ENCODE measurements at places on chromosomes 7 and 10.

- no peak for DNase-seq
Measured at GRCh38 chr10:79024720-79025198, 44.0 kb upstream of the ZMIZ1 start.

- no peak for DNase-seq
Measured at GRCh38 chr7:8149222-8149621, 112.7 kb downstream of the ICA1 start.

DNA sequence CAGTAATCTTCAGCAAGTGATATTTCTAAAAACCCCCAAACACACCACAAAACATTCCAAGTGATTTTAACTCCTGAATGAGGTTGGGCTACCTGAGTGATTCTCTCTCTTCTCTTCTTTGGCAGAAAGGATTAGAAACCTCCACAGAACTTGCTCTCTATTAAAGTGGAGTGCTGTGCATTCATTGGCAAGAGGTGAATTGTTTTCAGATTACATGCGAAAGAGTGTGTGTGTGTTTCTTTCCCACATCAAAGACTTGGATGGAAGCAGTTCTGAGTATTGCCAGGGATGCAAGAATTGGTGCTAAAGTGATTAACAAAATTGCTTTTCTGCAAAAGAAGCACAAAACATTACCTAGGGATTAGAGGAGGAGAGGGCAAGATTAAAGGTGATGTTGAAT is 13.1 kb upstream of the FBXW4 start:
- DNase-seq: no peak

- DNase-seq: no peak
Measured at GRCh38 chr7:435630-436366, 83.8 kb downstream of the PDGFA start.

GRCh38 chr10:11325817-11326216 is 285.6 kb downstream of the USP6NL start:
- no peak for DNase-seq

- DNase-seq: no peak
Measured at GRCh38 chr7:68535266-68535665, 1063.0 kb upstream of the AUTS2 start.

DNA sequence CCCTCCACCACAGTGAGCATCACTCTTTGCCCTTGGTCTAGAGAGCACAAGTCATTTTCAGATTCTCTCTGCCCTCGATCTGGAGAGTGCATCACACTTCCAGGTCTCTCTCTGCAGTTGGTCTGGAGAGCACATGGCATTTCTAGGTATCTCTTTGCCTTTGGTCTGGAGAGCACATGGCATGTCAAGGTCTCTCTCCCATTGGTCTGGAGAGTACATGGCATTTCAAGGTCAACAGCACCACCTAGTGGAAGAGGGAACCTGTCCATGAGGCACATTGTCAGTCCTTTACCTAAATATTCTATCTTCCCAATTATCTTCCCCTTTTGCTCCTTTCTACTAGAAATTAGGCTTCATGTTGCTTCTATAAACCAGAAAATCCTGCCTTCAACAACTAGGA is 1139.4 kb downstream of the XPNPEP1 start:
- no peak for DNase-seq

- DNase-seq: no peak
Measured at GRCh38 chr10:74047304-74047703, 49.4 kb downstream of the VCL start.

DNA sequence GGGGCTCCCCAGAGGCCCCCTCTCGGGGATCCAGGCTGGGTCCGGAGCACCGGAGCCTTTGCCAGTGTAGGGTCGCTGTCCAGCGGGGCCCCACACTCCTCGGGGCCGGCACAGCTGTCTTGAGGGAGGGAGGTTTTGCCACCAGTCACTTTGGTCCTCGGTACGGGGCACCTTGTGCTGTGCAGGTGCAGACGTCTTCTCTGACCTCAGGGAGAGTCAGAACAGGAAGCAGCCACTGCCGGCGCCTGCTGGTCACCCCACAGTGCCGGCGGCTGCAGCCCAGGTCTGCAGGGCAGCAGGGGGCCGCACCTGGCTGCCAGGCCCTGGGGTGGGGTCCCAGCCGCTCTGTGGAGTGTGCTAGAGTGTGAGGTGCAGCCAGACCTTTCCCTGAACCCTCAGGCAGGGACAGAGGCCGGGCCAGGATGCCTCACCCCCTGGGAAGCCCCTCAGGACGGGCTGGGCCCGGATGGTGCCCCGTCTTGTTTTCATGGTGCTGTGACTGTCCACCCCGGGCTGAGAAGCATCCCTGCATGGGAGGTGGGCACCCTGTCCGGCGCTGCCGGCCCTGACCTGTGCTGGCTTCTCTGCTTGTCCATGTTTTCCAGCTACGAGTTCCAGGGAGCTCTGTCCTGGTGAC is 8.2 kb downstream of the MAFK start:
- DNase-seq: no peak

DNA sequence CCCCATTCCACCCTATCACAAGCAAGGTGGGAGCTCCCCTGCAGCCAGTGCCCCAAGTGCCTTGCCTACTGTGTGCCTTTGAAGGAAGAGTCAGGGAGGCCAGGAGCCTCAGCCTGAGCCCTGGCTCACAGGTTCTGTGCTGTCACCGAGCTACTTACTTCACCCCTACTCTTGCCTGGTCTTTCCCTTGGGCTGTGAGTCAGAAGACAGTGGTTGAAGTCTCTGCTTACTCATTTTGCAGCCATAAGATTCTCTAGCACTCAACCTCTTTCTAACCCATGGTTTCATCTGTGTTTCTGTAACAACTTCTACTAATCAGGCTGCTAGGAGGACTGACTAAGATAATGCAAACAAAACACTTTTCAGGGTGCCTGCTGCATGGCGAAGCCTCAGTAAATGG is 114.5 kb downstream of the PLCE1 start:
- DNase-seq: no peak

- DNase-seq: no peak
Measured at GRCh38 chr10:84432891-84433290, 104.5 kb downstream of the CCSER2 start.

GRCh38 chr7:22110227-22110839 is 164.6 kb upstream of the CDCA7L start:
- peak; percentile 70 for DNase-seq

GRCh38 chr10:62422068-62422590 is 48.0 kb downstream of the ZNF365 start:
- DNase-seq: no peak

DNA sequence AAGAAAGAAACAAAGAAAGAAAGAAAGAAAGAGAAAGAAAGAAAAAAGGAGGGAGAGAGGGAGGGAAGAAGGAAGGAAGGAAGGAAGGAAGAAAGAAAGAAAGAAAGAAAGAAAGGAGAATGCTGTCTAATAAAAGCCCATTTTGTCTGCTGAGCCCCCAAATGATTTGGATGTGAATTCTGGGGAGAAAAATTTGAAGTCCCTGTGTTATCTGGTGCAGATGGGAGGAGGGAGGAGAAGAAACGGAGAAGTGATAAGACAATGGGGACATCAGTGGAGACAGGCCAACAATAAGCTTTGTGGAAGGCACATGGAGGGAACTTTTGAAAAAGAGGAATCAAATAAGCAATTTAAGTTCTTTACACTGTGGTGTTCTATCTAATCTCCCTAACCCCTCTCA is 24.6 kb upstream of the TMEM273 start:
- DNase-seq: no peak

DNA sequence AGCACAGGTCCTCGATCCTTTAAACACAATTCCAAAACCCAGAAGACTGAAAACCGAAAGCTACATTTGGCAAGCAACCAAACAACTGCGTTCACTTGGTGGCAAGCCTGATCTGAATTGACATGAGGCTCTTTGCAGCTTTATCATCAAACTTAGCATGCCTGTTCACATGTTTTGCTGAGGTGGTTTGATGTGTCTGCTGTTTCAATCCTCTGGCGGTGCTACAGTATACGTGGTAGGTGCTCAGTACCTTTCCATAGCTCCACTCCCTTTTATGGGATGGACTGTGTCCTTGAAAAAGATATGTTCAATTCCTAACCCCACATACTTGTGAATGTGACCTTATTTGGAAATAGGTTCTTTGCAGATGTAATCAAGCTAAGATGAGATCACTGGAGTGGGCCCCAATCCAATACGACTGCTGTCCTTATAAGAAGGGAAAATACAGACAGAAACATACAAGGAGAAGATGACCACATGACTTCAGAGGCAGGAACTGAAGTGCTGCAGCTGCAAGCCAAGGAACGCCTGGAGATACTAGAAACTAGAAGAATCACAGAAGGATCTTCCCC is 33.4 kb downstream of the CCDC6 start:
- DNase-seq: peak; percentile 41

DNA sequence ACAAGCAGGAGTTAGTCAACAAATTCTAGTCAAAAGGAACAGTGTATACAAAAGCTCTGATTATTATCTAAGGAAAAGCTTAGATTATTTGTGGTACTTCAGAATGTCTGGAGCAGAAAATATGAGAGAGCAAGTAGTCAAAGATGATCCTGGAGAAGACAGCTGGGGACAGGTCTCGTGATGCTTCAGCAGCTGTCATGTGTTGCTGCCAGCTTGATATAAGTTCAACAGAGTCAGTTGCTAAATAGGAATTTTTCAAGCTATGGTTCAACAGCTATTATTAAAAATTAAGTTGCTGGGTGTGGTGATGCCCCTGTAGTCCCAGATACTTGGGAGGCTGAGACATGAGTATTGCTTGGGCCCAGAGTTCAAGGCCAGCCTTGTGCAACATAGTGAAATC is 240.0 kb upstream of the RHOBTB1 start:
- DNase-seq: no peak

GRCh38 chr10:76436401-76436811 is 1005.0 kb downstream of the LRMDA start:
- DNase-seq: no peak

DNA sequence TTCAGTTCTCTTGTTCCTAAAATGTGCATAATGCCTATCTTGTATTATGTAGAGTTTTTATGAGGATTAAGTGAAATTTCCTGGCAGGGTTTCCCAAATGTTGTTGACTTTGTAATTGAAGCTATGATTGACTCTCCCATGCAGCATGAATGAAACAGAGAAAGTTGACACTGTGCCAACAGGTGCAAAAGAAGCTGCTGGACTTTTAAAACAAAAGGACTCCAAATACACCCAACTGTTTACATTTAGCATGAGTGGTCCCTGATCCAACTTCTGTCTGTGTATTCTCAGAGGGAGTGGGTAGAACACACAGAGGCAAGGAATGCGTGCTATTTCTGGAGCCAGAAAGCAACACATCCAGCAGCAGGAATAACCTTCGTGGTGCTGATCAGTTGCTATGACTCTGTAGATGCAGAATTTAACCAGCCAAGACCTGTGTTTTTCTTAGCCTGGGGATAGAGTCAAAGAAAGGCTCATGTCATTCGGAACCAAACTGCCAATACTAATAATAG is 14.4 kb upstream of the RBM20 start:
- no peak for DNase-seq

DNA sequence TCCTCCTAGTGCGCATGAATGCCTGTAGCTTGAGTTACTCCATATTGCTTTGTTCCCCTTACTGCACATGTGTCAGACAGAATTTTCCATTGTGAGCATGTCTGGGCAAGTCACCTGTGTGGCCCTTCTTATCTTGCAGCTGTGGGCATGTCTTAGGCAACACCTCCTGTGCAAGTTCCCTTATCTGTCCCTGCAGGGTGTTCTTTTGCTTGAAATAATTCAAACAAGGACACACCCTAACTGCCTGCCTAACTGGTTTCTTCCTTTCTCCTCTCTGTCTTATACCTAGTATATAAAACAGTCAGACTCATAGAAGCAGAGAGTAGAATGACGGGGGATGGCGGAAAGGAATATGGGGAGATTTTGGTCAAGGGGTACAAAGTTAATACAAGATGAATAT is 421.1 kb upstream of the SORCS1 start:
- DNase-seq: no peak

DNA sequence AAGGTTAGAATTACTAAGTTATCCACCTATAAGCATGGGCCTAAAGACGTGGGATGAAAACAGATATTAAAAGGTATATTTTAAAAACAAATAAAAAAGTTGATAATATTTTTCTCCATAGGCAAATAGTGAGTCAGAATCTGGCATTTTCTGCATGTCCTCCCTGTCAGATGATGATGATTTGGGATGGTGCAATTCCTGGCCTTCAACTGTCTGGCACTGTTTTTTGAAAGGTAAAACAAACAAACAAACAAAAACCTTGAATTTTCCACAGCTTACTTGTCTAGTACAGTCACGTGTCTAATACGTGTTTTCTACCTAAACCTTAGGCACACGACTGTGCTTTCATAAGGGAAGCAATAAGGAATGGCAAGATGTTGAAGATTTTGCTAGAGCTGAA is 17.4 kb downstream of the HBP1 start:
- DNase-seq: no peak

DNA sequence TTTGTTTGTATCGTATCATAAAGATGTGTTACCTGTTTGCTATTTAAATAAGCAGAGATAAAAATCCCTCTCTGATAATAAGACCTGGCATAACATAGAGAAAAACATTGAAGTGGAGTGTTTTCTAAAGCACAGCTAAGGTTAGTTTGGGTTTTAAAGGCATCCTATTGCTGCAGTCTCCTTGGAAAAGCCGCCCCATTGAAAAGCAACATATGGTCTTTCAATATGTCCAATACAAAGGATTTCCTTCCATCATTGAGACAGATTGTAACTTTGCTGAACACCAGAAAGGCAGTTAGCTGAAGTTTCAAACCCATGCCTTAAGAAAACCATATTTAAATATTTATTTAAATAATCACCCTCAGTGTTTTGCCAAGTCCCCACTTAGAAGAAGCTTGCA is 898.5 kb upstream of the KCND2 start:
- no peak for DNase-seq

DNA sequence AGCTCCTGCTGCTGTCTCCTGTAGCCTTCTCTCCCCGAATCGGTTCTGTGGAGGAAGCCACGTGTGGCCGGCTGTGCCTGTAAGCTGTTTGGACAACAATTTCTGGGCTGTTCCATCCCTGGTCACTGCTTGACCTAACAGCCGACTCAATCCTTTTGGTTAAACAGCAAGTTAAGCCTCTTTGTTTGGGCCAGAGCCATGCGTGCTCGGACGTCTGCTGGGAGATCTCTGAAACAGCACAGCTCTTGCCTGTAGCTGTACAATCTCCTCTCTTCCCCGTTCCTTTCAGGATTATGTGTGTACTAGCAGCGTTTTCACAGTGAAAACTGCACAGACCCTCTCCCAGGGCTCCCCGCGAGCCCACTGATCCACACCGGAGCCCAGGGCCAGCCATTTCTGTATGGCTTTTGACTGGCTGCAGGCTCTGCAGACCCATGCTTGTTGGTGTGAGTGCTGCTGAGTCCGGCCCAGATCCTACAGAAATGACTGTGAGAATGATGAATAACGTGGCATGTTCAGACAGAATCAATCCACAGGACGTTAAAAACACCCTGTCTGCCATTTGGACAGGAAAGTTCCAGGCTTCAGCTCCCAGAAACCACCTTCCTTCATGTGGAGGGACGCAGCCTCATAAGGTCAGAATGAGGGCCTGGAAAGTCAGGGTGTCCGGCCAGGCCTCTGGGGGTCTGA is 428.6 kb upstream of the ADARB2 start:
- DNase-seq: no peak

DNA sequence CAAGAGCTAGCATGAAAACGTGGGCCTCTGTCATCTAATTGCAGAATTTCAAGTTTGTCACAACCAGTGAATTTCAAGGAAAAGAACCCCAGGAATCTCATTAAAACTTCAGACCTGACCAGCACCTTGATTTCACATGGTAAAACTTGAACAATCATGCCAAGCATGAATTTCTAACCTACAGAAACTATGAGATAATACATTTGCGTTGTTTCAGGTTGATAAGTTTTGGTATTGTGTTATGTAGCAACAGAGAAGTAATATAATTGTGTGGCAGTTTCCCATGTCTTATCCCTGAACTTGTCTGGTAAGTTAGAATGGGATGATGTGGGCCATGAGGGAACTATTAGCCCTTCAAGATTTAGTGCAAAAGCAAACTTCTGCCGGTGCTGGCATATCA is 530.1 kb downstream of the ANKRD7 start:
- no peak for DNase-seq

GRCh38 chr7:131357282-131357880 is 29.7 kb downstream of the MKLN1 start:
- DNase-seq: no peak
